ENCODE measurements at places on chromosomes 3 and 15. TPM values are rescaled to one million over a fixed set of nuclear protein-coding genes. Genes with fewer than 3 reads are reported as not detected.

HOMER2 gene
- 53.7 TPM for total RNA-seq

CERS3 gene
- total RNA-seq, result not detected

CCR3 gene
- total RNA-seq, result not detected

HIGD2B gene
- not detected for total RNA-seq

RFX7 gene
- 5.8 TPM for total RNA-seq

ALDH1A2 gene
- total RNA-seq, result 14.2 TPM

CPNE4 gene
- total RNA-seq, result 41.0 TPM

SCN11A gene
- total RNA-seq, result 0.08 TPM

CLDN16 gene
- total RNA-seq, result not detected

CCR2 gene
- 0.89 TPM for total RNA-seq

MME gene
- 4.8 TPM for total RNA-seq

BUB1B gene
- 2.4 TPM for total RNA-seq

Measured in Right ventricle myocardium inferior (tissue), 1 donor.